NCI-H1417 (cell line): ENCODE measurements at places on chromosomes 3 and 15.

DNA sequence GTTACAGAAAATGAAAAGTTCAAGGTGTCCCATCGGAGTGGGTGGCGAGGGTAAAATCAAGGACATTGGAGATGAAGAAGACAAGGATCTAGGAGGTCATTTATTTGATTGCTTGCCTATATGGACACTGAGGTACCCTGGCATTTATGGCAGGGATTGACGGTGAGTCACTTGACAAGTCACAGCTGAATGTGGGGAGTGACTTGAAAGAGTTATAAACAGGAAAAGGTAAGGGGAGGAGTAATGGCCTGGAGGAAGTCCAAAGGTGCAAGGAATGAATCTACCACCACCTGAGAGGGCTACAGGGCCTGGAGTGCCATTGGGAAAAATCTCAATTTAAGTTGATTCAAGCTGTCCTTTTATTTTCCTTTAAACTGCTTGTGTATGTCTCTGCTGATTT is 11.8 kb upstream of the SGO1 start:
- DNase-seq: no peak

- DNase-seq: no peak
These were observed 11.4 kb downstream of the TMED3 start for GRCh38 chr15:79322306-79322705.

- DNase-seq: no peak
These were observed 25.5 kb upstream of the RASGRF1 start for GRCh38 chr15:79115986-79116665.

GRCh38 chr15:33086500-33087121 is 107.9 kb downstream of the FMN1 start:
- DNase-seq: peak; percentile 75

GRCh38 chr3:13134879-13135206 is 61.6 kb upstream of the IQSEC1 start:
- no peak for DNase-seq

DNA sequence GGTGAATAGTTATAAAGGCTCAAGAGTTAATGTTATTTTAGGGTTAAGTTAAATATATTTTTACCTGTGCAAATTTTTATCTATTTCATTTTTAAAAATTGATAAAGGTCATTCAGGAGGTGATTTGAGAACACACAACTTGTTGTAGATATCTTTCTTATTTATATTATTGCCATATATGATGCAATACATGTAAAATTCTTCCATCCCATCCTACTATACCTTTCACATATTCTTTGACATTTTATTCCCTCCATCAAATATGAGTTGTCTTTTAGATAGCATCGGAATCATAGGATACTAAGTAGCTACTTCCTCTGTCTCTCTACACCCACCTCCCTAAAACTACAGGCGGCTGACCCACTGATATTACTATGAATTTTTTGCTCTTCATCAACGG is 734.1 kb downstream of the FHIT start:
- DNase-seq: no peak

GRCh38 chr3:130517602-130518001 is 625 bp downstream of the COL6A6 start:
- DNase-seq: no peak

DNA sequence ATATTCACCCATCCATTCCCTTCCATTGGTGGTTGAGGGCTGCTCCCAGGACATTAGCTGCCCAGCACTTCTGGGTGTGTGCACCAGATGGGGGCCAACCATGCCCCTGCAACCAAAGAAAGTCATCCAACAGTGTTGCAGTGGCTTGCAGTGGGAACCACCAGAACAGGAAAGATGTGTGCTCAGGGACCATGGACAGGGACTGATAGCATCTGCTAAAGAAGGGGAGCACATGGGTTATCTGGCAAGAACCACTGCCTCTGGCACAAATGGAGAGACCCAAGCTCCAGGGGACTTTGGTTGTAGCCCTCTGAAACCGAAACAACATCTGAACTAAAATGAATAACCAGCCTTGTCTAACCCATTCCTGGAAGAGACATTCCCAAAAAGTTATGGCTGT is 8.1 kb downstream of the DCLK3 start:
- no peak for DNase-seq

DNA sequence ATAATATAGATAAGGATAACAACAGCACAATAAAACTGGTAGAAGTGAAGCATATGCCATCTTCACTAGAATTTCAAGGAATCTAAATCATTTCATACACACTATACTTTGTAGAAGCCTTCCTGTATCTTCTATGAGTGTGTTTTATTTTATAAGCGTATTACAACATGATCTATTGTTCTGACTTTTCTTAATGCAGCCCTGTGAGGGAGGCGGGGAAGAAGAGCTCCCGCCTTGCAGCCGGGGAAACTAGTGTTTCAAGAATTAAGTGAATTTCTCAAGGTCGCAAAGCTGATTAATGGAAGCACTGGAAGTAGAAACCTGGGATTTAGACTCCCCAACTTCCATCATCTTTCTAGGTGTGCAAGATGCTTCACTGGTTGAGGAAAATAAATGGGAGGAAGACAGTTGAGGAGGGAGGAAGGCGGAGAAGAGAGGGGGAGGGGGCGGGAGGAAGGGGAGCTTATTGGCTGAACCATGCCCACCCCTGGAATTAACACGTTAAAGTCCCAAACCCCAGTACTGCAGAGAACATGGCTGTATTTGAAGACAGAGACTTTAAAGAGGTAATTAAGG is 32.9 kb downstream of the VGLL4 start:
- no peak for DNase-seq

DNA sequence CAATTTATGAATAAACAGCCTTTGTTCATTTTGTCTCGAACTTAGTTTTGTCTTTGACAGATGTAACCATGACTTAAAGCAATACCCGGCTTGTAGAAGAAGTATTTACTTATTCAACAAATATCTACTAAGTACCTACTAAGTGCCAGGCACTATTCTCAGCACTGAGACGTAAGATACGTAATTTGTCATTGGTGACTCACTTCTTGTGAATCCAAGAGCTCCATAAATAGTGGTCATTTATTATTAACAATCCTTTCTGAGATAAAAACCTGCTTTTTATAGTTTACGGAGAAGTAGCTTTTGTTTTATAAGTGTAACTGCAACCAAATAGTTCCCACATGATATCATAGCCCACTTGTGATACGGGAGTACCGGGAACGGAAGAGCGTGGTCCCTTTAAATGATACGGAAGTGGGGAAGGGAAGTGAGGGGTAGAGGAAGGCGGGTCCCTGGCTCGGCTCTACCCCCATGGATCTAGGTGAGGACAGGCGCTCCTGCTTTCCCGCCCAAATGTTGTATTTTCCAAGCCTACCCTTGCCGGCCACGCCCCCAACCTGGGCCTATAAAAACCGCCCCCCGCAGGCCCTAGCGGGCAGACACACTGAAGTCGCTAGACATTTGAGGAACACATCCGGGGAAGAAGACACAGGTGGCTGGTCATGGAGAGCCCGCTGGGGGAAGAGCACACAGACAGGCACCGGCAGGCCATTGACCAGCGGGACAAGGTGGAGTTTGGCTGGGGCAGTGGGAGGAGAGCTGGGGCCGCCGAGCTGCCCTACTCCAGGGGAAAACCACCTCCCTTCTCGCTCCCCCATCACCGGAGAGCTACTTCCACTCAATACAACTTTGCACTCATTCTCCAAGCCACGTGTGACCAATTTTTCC is at the start of gene SAMMSON:
SAMMSON (plus strand) TSS at position 594 of the 888 bp plus-strand sequence.
- DNase-seq: no peak

DNA sequence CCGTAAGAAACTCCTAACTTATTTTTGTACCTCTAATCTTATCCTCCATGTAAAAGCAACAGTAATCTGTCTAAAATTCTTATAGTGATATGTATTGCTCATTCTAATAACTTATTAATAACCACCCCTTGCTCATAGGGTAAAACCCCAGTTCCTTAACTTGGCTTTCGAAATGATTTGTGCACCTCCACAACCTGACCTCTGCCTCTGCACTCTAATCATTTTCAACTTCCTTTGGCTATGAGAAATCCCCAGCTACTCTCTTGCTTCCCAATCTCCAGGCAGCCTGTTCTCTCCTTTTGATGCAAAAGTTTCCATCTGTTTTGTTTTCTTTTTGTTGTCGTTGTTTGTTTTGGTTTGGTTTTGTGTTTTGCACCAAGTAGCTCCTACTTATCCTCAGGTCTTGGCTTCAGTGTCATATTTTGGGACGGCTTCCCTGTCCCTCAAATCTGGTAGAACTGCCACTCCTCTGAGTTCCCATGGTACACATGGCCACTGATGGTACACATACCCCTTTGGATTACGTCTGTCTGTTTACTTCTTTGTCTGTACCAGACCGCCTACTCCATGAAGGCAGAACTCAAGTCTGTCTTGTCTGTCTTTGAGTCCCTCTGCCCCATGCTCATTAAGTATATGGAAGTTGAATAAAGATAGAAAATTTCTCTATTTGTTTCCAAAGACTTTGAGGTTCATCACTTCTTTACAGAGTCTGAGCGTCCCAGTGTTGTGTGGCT is 105.6 kb upstream of the TGFBR2 start:
- DNase-seq: no peak

- no peak for DNase-seq
These were observed 1.2 kb downstream of the NR2C2 start for GRCh38 chr3:14948609-14949038.

- peak; percentile 80 for DNase-seq
These were observed 325 bp downstream of the ALCAM start for GRCh38 chr3:105367063-105367405.

DNA sequence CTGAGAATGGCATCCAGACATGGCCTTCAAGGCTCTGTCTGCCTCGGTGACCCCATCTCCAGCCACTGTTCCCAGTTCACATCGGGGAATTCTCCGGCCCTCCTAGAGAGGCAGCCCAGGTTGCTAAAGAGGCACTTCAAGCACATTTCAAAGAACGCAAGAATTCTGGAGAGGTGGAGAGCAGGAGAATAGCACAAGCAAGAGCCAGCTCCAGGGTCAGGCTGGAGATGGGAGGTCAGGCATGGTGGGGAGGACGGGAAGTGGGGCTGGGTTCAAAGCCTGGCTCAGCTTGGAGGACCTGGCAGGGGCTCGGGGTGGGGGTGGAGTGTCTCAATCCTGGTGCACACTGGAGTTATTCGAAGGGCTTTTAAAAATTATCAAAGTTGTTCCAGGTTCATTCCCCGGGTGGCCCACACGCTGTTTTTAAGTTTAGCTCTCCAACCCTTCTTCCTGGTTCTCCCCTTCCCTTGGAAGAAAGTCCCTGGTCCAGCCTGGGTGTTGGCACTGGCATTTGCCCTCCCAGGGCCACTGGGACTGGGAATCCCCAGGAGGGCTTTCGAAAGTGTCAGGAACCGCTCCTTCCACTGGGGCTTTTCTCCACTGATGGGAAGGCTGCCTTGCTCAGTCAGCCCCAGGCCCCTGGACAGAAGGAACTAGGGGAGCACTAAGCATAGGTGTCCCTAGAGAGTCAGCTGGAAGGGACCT is 35.8 kb downstream of the ZNF710 start:
- no peak for DNase-seq

GRCh38 chr15:70308011-70308734 is 210.5 kb upstream of the TLE3 start:
- no peak for DNase-seq

- no peak for DNase-seq
These were observed 71.5 kb downstream of the FOXP1 start for GRCh38 chr3:71512000-71512399.

DNA sequence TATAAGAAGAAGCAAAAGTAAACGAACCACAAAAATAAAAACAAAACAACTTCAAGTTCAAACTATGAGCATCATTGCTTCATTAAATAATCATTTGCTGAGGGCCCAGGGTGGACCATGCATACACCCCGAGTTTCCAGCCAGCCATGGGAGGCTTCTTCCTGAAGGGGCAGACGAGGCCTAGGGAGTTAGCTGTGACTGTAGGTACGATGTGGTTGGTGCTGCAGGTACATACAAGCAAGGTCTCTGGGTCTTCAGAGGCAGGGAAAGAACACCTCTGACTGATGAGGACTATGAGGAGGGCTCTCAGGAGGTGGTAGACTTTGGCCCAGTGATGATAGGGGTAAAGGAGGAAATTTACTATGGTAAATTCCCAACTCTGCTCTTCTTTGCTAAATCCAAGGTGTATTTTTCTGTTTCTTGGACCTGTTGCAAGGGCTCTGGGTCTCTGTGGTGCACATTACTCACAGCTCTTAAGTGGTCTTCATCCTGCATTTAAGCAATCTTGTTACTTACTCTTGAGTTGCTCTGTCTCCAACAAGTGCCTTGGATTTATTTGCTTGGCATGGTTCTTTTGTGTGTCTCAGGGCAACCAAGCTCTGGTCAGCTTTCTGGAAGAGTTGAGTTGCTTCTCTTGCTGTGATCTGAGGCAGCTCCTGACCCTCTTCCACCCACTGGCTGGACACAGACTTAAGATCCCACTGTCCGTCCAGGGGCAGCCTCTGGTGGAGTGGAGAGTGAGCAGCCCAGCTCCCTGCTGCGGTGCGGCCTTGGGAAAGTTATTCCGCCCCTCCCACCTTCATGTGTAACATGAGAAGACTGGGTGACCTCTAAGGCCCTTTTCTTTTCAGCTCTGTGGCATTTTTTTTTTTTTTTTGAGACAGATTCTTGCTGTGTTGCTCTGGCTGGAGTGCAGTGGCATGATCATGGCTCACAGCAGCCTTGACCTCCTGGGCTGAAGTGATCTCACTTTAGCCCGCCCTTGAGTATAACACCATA is 56.1 kb upstream of the KIF23 start:
- DNase-seq: no peak

DNA sequence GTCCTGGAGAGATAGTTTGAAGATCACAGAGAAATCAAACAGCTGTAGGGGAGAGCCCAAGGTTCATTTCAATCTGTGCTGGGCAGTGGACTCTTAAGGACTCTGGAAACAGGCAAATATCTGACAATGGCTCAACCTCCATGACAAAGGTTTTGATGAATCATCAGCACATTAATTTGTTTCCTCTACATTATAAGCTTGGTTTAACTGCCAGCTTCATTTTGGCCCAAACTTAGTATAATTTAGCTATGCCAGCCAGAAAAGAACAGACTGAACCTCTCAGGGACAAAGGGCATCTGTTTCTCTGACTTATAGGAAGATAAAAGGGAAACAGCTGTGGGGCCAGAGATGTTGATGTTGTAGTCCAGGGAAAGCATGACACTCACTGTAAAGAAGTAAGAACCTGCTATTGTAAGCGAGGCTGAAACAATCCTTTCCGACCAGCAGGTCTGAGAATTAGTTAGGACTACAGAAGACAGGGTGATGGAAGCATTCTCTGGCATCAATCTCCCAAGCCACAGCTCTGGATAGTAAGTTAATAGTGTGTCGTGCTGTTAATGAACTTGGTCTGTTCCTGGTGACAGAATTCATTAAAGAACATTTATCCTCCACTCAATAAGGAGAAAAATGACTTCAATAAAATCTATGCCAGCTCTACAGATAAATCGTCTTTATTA is 110.1 kb downstream of the KCNMB2 start:
- peak; percentile 67 for DNase-seq

DNA sequence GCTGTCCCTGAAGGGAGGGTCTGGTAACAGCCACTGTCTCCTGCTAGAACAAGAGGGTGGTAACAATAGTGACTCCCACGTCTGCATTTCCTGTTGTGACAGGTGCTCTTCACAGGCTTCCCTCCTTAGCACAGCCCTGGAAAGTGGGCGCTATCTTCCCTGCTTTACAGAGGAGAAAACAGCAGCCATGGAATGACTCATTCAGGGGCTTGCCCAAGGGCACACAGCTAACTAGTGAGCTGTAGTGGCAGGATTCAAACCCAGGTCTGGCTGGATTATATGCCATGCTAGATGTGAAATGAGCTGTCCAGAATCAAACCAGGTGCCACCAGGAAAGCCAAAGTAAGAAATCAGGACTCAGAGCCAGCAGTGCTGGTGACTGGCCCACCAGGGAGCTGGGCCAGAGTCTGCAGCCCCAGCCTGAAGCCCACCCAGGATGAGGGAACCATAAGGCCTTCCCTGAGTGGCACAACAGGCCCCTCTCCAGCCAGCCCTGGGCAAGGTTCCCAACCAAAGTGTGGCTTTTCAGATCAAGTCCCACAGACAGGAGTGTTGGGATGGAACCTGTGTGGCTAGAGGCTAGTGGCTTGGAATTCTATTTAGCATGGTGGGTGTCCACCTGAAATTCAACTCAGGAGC is 102.4 kb downstream of the ETFA start:
- no peak for DNase-seq
